ENCODE measurements at places on chromosomes 2 and 18. TPM values are rescaled to one million over a fixed set of nuclear protein-coding genes. Genes with fewer than 3 reads are reported as not detected.

The CABLES1 gene
- 0.30 TPM for polyA plus RNA-seq

The WDR7 gene
- 16.2 TPM for polyA plus RNA-seq

The LOXHD1 gene
- not detected for polyA plus RNA-seq

The CHRNG gene
- not detected for polyA plus RNA-seq

The MLPH gene
- polyA plus RNA-seq: not detected

The BUB1 gene
- polyA plus RNA-seq: 0.94 TPM

The PRSS56 gene
- polyA plus RNA-seq: not detected
